ENCODE measurements at places on chromosomes 7 and 10. TPM values are rescaled to one million over a fixed set of nuclear protein-coding genes. Genes with fewer than 3 reads are reported as not detected.

The CRPPA gene
- 1.4 TPM for total RNA-seq

The HOXA5 gene
- not detected for total RNA-seq

The ASAH2 gene
- 1.8 TPM for total RNA-seq

The CUL2 gene
- total RNA-seq = 40.2 TPM

The TMEM270 gene
- total RNA-seq = not detected

The NXPH1 gene
- not detected for total RNA-seq

The GNGT1 gene
- total RNA-seq = not detected

The SLC18A3 gene
- not detected for total RNA-seq

The IDI2 gene
- total RNA-seq = not detected

The CHST3 gene
- 0.20 TPM for total RNA-seq

The GPR141 gene
- not detected for total RNA-seq

The AKR1C2 gene
- total RNA-seq = not detected

The LZTS2 gene
- total RNA-seq = 14.5 TPM

The SPACDR gene
- 3.7 TPM for total RNA-seq

The NPFFR1 gene
- total RNA-seq = not detected

The RBP4 gene
- not detected for total RNA-seq

The PRSS2 gene
- total RNA-seq = not detected

The PIK3CG gene
- 26.8 TPM for total RNA-seq

The LRRD1 gene
- total RNA-seq = not detected

The PCLO gene
- total RNA-seq = not detected

The C10orf105 gene
- 0.27 TPM for total RNA-seq

The TRIM73 gene
- 4.1 TPM for total RNA-seq

The GSDME gene
- 5.2 TPM for total RNA-seq

The MRC1 gene
- total RNA-seq = not detected

The ADAP1 gene
- total RNA-seq = 40.9 TPM

The FIS1 gene
- total RNA-seq = 96.8 TPM

The AQP1 gene
- 0.27 TPM for total RNA-seq

The ANXA11 gene
- total RNA-seq = 226 TPM

The C7orf25 gene
- 2.4 TPM for total RNA-seq

The COL28A1 gene
- total RNA-seq = not detected

The CLEC5A gene
- total RNA-seq = not detected

The C10orf95 gene
- total RNA-seq = 0.36 TPM

The LRRC18 gene
- total RNA-seq = not detected

The NRG3 gene
- not detected for total RNA-seq

All from activated CD8-positive, alpha-beta T cell treated with anti-CD3 and anti-CD28 coated beads for 36 hours (primary cell).